Adipose tissue (tissue), 3 donors: ENCODE measurements at places on chromosomes 1 and 21. TPM values are rescaled to one million over a fixed set of nuclear protein-coding genes. Genes with fewer than 3 reads are reported as not detected.

Gene PPFIA4
- polyA plus RNA-seq, result 0.12 TPM

Gene CSF3R
- 36.2 TPM for polyA plus RNA-seq

Gene PIGR
- polyA plus RNA-seq, result 1.5 TPM

Gene CFAP45
- not detected for polyA plus RNA-seq

Gene C21orf91
- polyA plus RNA-seq, result 3.7 TPM

Gene KRTAP10-4
- not detected for polyA plus RNA-seq

Gene TRPM2
- polyA plus RNA-seq, result 1.9 TPM

Gene PTGS2
- 30.0 TPM for polyA plus RNA-seq

Gene TIAM1
- 1.3 TPM for polyA plus RNA-seq

Gene C1orf74
- 0.22 TPM for polyA plus RNA-seq

Gene CCDC27
- polyA plus RNA-seq, result not detected

Gene LIX1L
- 12.3 TPM for polyA plus RNA-seq

Gene PYHIN1
- 0.08 TPM for polyA plus RNA-seq

Gene OSCP1
- polyA plus RNA-seq, result 5.3 TPM

Gene KCNE2
- polyA plus RNA-seq, result not detected

Gene GPR153
- 21.8 TPM for polyA plus RNA-seq

Gene RGS7
- polyA plus RNA-seq, result 0.13 TPM

Gene SH2D5
- polyA plus RNA-seq, result 0.39 TPM

Gene TSPEAR
- 0.56 TPM for polyA plus RNA-seq

Gene CNKSR1
- 13.7 TPM for polyA plus RNA-seq

Gene SPRR2G
- polyA plus RNA-seq, result not detected

Gene LORICRIN
- polyA plus RNA-seq, result not detected

Gene NBPF20
- polyA plus RNA-seq, result 0.65 TPM

Gene PARP1
- polyA plus RNA-seq, result 43.8 TPM

Gene GPR25
- 0.14 TPM for polyA plus RNA-seq

Gene IL6R
- 12.3 TPM for polyA plus RNA-seq

Gene OR6K3
- polyA plus RNA-seq, result not detected

Gene GSTM5
- 0.84 TPM for polyA plus RNA-seq

Gene ARHGAP30
- 2.3 TPM for polyA plus RNA-seq

Gene LRRC42
- 18.4 TPM for polyA plus RNA-seq

Gene FCGR2B
- polyA plus RNA-seq, result 12.8 TPM

Gene C2CD2
- 9.1 TPM for polyA plus RNA-seq
